ENCODE measurements at places on chromosomes 16 and 17.

DNA sequence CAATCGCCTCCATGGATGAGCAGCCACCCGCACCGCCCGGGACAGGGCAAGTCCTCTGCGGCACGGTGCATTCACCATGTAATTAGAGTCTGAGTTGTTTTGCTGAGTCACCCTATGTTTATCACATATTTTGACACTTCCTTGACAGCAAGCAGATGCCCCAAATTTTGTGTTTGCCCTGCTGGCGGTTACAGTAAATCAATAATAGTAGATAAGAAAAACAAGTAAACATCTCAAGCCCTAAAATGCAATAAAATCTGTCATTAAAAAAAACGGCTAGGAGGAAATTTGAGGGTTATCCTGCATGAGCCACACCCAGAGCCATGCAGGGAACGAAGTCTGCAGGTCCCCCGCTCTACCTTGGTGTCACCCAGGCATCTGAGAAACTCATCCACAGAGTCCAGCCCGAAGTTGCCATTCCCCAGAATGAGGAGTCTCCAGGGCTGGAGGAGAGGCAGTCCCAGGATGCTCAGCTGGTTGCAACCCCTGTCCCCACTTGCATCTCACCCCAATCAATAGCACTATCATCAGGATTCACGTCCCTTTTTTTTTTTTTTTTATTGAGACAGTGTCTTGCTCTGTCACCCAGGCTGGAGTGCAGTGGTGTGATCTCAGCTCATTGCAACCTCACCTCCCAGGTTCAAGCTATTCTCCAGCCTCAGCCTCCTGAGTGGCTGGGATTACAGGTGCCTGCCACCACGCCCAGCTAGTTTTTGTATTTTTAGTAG is 16.5 kb upstream of the ST6GALNAC1 start:
- peak; percentile 39 for DNase-seq

DNA sequence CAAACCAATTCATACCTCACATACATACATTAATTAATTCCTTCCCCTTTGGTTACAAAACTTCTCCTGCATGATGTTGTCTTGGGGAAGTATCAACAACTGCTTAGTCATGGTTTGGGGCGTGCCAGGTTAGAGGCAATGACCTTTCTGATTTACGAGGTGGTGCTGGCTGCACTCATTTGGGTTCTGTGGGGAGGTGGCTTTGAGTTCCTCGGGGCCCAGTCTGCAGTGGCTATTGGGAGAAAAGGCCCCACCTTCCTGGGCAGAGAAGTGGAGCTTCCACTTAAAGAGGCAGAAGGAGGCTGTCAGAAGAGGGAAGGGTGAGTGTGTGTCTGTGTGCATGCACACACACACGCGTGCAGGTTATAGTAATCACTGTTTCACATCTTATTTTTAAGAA is 10.2 kb upstream of the ETV4 start:
- DNase-seq, result no peak

GRCh38 chr17:80263253-80264204 is 2.9 kb downstream of the RNF213 start:
- DNase-seq, result peak; percentile 70

GRCh38 chr16:30443631-30444030 is 2.0 kb downstream of the SEPHS2 start:
- DNase-seq, result no peak

GRCh38 chr16:31458073-31458843 is 1.0 kb upstream of the ARMC5 start:
- no peak for DNase-seq

- DNase-seq, result no peak
These were observed 7.8 kb upstream of the EFTUD2 start for GRCh38 chr17:44906763-44907728.
